ENCODE measurements at places on chromosomes 16 and 17.

DNA sequence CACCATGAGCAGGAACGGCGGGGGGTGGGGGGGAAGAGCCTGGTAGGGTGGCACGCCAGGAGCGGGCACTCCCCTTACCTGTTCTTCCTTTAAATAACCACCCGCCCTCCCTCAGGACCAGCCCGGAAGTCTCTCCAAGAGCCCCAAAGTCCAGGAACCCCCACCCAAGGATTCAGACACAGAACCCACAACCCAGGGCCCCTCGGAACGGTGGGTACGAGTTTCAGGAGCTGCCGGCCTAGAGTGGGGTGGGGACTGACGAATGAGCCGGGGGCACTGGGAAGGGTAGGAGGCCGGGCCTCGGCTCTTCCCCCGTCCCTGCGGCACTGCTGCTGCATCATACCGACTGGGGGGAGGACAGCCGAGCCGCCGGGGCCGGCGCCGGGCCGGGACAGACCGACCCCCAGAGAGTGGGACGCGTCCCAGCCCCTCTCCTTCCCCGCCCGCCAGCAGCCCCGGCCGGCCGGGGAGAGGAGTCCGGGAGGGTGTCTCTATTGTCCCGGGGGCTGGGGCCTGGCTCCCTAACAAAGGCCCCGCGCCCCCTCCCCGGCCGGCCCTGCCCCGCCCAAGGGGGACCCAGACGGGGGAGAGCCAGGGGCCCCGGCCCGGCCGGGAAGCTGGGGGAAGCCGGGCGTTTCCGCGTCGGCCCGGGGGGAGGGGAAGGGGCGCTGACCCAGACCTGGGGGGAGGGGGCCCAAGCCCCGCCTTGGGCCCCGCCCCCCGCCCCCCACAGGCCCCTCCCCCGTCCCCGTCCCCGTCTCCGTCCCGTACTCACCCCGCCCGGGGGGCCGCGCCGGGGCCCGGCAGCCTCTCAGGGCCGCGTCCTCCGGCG is 747 bp downstream of the ATXN7L3 start:
- H3K36me3 ChIP-seq: peaks cover 36% of the 10 kb centered on the region
- H3K27me3 ChIP-seq: no peaks in the 10 kb centered on the region
- DNase-seq: no peak
- peaks cover 38% of the 10 kb centered on the region for H3K4me1 ChIP-seq
- H3K27ac ChIP-seq: peak overlapping the region; percentile 100

DNA sequence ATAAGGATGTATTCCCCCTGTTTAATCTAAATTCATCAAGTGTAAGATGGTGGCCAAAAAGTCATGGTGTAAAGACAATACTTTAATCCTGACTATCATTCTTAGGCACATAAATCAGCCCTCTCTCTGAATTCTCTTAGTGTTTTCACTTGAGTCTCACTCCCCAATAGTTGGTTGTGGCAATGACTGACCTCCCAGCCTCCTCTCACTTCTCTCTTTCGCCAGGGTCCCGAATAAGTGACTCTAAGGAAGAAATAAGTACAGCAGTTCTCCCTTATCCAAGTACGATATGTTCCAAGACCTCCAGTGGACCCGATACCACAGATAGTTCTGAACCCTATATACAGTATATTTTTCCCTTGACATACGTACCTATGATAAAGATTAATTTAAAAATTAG is 335.3 kb downstream of the MAF start:
- H3K36me3 ChIP-seq: no peaks in the 10 kb centered on the region
- no peaks in the 10 kb centered on the region for H3K27me3 ChIP-seq
- peaks cover 12% of the 10 kb centered on the region for H3K4me1 ChIP-seq
- no peak overlapping the region for H3K4me3 ChIP-seq

DNA sequence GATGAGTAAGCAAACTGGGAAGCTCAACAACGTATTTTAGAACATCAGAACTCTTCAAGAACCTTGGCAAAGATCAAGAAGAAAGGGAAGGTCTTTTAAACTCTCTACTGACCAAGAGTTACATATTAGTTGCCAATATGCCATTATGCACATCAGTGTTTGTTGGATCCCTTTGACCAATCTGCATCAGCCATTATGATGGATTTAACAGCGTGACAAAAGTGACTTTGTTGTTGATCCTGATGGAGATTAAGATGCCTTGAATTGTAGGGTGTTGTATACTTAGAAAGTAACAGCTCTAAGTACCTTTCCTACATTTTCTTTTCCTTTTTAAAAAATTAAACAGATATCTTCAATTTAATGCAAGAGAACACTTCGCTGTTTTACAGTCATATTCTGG is 108.5 kb downstream of the CA4 start:
- H3K27ac ChIP-seq: no peak overlapping the region
- H3K4me1 ChIP-seq: no peaks in the 10 kb centered on the region
- peaks cover 10% of the 10 kb centered on the region for H3K36me3 ChIP-seq
- no peak overlapping the region for H3K4me3 ChIP-seq

GRCh38 chr16:85733155-85733838 is 17.6 kb downstream of the C16orf74 start:
- no peak overlapping the region for H3K27ac ChIP-seq
- no peaks in the 10 kb centered on the region for H3K4me1 ChIP-seq
- H3K36me3 ChIP-seq: no peaks in the 10 kb centered on the region
- H3K4me3 ChIP-seq: no peak overlapping the region
- no peak for DNase-seq

DNA sequence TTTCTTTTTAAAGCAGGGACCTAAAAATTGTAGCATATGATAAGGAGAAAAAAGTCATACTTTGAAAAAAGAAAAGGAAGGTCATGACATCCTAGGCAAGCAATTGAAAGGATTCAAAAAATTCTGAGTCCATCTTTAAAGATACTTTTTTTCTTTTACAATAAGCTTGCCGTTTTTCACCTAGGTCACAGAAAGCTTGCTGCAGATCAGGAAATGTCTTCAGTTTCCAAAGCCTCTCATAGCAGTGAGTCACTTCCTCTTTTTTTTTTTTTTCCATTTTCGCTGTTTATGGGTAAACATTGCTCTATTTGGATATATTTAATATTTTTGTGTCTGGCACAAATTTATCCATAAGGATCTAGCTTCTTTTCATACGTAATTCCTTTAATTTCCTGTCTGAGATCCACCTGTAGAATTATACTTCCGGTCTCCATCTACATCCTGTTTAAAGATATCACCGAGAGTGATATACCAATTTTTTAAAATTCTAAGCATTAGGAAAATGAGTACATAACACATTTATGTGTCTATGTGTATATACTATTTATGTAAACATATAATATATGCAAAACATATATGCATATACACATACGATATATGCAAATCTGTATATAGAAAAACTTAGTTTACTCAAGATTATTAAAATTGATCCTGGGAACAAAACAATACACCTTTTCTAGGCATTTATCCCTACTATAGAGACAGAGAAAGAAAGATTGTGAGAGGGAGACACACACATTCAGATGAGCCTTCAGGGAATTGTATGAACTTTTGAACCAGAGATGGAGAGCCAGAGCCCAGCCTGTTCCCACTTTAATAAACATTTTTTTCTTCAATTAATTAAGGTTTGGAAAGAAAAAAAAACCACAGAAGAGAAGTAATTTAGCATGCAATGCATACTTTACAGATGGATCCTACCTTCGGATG is 134.4 kb downstream of the SKAP1 start:
- H3K27me3 ChIP-seq: no peaks in the 10 kb centered on the region
- no peaks in the 10 kb centered on the region for H3K36me3 ChIP-seq
- no peak overlapping the region for H3K27ac ChIP-seq
- H3K4me1 ChIP-seq: no peaks in the 10 kb centered on the region
- DNase-seq: no peak
- no peak overlapping the region for H3K4me3 ChIP-seq

DNA sequence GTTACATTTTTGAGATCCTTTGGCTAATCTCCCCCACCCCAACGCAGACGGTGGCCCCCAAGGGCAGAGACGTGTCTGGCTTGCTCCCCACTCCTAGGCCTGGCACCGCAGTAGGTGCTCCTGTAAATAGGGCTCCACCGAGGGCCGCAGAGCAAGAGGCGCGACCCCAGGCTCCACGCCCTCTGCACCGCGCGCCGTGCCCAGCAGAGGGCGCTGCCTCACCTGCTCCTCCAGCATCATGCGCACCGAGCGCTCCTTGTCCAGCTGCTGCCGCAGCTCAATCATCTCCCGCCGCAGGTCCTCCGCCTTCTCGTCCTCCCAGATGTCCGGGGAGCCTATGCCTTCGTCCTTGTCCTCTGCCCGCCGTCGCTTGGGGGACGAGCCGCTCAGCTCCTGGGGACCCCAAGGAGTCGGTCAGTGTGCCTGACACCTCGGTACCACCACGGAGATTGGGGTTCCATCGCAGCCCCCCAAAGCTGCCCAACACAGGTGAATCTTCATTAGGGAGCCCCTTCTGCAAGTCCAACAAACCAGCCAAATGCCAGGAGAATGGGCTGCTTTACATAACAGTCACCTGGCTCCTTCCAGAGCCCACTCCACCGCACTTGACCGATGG is 11.2 kb downstream of the TFAP4 start:
- peaks cover 49% of the 10 kb centered on the region for H3K36me3 ChIP-seq
- H3K27ac ChIP-seq: no peak overlapping the region
- no peak overlapping the region for H3K4me3 ChIP-seq
- no peaks in the 10 kb centered on the region for H3K27me3 ChIP-seq
- H3K4me1 ChIP-seq: peaks cover 19% of the 10 kb centered on the region

GRCh38 chr17:28889996-28890395 is 7.5 kb downstream of the FLOT2 start:
- H3K4me3 ChIP-seq: no peak overlapping the region
- H3K4me1 ChIP-seq: peaks cover 48% of the 10 kb centered on the region
- H3K27ac ChIP-seq: peak overlapping the region; percentile 5
- no peaks in the 10 kb centered on the region for H3K27me3 ChIP-seq

DNA sequence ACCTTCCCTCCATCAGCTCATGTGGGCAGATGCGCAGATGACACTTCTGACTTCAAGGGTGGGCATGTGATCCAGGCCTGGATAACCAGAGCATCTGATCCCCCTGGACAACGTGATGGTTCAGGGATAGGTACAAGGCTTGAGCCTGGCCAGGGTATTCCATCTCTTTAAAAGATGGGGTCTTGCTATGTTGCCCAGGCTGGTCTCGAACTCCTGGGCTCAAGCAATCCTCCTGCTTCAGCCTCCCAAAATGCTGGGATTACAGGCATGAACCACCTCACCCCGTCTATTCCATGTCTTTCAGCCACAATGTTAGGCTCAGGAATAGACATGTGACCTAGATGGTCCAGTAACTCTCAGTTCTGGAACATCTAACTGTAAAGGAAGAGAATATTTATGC is 20.8 kb downstream of the CRYM start:
- H3K27ac ChIP-seq: no peak overlapping the region
- peaks cover 5% of the 10 kb centered on the region for H3K4me1 ChIP-seq

- H3K4me3 ChIP-seq: no peak overlapping the region
- peaks cover 22% of the 10 kb centered on the region for H3K4me1 ChIP-seq
- peak overlapping the region; percentile 76 for H3K27ac ChIP-seq
- H3K27me3 ChIP-seq: no peaks in the 10 kb centered on the region
- no peaks in the 10 kb centered on the region for H3K36me3 ChIP-seq
- DNase-seq: no peak
Measured at GRCh38 chr16:11640987-11641817, 27.1 kb upstream of the SNN start.

- no peak overlapping the region for H3K4me3 ChIP-seq
- DNase-seq: no peak
- no peak overlapping the region for H3K27ac ChIP-seq
Measured at GRCh38 chr17:38942696-38943334, 17.4 kb downstream of the LASP1NB start.

DNA sequence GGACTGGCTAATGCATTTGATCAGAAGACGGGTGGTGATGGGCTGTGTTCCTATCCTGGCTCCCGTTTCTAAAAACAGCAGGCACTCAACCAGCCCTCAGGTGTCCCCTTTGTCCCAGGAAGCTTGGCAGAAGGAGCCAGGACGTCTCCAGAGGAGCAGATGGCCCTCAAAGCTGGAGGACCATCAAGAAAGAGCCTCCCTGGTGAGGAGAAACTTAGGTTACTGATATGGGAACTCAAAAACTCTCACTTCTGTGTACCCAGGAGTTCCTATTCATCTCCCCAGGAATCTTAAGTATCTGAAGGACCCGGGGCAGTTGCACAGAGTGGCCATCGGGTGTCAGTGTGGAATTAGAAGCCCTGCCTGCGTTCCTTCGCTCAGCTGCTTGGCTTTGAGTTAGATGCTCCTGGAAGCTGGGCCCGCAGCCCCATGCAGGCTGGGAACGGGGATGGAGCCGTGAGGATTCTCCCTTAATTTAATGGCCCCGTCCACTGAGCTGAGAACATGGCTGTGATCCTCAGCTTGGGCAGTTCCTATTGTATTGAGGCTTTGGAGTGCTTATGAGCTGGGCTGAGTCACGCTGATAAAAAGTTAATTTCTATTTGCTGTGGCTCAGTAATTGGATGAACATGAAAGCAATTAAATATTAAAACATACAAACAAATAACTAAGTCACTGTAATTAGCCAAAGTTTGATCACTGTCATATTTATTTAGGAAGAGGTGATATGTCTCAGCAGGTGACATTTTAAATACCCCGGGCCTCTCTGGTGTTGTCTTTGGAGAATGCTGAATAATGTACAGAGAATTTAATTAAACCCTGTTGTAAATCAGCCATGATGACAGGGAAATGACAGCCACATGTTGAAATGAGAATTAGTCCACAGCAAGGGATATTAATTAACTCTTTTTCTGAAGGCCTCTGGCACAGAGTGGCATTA is 402.1 kb downstream of the SEC14L1 start:
- H3K27me3 ChIP-seq: peaks cover 12% of the 10 kb centered on the region
- no peak overlapping the region for H3K4me3 ChIP-seq
- DNase-seq: no peak
- no peak overlapping the region for H3K27ac ChIP-seq
- no peaks in the 10 kb centered on the region for H3K36me3 ChIP-seq

- no peaks in the 10 kb centered on the region for H3K27me3 ChIP-seq
- H3K4me1 ChIP-seq: no peaks in the 10 kb centered on the region
- no peak overlapping the region for H3K4me3 ChIP-seq
- H3K27ac ChIP-seq: no peak overlapping the region
- DNase-seq: no peak
- H3K36me3 ChIP-seq: peaks cover 81% of the 10 kb centered on the region
Measured at GRCh38 chr16:1580956-1581355, 30.9 kb downstream of the IFT140 start.

DNA sequence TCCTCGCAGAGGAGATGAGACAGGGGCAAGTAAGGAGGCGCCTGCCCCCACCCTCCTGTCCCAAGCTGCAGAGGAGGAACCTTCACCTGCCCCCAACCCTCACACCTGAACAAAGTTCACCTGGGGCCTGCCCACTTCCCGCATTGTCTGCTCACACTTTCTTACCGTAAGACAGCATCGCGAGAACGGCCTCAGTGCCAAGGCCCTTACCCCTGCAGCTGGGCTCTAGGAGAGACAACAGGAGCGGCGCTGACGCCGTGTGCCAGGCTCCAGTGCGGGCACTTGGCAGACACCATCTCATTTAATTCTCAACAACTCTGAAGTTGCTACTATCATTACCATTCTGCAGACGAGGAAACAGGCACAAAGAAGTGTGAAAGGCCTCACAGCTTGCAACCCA is 4.1 kb downstream of the NAT9 start:
- no peak overlapping the region for H3K4me3 ChIP-seq
- no peaks in the 10 kb centered on the region for H3K27me3 ChIP-seq
- no peak for DNase-seq
- H3K36me3 ChIP-seq: peaks cover 25% of the 10 kb centered on the region
